Activated naive CD4-positive, alpha-beta T cell treated with anti-CD3 and anti-CD28 coated beads, Interleukin-2, amount 50 U/mL, for 16 hours (primary cell): ENCODE measurements at places on chromosomes 3 and 15.

DNA sequence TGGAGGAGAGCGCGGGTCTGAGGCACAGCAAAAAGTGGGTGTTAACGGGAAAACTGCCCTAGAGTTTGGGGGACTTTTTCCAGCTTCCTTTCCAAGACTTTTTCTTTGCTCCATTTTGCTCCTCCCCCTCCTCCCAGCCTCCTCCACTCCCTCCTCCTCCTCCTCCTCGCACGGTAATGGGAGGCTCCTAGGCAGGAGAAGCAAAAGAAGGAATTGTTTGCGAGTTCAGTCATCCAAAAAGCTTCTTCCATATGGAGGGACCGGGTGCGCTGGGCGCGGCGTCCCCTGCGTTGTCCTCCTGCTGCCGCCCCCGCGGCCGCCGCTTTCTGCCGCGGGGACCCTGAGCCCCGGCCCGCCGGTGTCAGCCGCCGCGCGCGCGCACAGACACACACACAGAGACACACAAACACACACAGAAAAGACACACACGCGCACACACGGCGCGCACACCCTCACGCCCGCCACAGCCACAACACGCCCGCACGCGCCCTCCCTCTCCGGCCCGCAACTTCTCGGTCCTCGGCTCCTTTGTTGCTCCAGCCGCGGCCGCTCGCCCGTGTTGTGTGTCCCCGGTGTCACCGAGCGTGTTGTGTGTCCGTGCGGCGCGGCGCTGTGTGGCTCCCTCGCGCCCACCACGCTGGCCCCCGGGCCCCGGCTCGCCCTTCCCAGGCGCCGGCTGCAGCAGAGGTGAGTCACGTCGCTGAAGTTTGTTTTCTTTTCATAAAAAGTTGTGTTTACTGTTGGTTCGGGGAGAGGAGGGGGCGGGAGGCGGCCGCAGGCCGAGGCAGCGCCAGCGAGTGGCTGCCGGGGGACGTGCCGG lies at the start of gene BOC:
Gene BOC (plus strand): TSS at position 228 of the 820 bp plus-strand sequence. CDS start 38,246 bp downstream, outside the sequence.
- DNase-seq = no peak

GRCh38 chr3:72434296-72434695 lies 413.9 kb downstream of the SHQ1 start:
- no peak for DNase-seq

DNA sequence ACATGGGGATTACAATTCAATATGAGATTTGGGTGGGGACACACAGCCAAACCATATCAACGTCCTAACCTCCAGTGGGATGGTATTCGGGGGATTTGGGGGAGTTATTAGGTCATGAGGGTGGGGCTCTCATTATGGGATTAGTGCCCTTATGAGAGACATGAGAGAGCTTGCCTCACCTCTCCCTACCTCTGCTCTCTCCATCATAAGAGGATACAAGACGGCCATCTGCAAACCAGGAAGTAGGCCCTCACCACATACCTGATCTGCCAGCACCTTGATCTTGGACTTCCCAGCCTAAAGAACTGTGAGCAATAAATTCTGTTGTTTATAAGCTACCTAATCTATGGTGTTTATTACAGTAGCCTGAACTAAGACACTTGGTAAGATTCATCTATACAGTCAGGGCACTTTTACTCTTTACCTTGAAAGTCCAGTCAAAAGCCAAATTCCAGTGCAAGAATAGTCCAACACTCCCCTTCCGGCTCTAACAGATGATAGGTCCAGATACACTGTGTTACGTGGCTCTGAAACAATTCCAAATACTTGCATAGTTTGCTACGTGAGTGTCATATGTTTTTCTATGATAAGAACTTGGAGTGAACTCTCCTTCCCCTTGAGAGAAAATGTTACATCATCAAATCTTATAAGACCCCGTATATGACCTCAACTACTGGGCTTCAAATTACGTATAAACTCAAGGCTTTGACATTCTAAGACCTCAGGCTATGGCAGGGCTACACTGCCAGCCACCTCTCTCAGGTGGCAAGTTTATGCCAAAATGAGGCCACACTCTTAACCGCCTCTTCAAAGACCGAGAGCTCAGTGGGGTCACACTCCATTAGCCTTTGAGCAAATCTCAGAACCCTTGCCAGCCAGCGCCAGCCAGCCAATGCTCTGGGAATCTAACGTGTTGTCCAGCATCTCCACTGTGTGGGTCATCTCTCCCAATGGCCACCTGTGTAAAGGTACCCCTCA lies 129.9 kb downstream of the XXYLT1 start:
- no peak for DNase-seq

DNA sequence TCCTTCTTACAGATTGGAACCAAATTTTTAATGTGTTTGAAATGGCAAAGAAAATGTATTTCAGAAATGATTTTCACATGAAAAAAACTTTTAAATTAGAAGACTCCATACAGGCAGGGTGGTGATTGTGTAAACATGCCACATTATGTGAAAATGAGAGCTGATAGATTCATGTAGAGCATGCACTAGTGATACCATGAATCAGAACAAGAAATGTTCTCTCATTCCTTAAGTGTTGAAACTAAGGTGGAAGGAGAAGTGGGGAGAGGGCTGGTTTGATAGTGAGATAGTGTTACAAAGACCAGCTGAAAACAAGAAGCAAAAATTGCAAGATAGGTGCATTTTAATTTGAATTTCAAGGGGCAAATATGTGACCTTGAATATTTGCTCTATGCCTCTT lies 100.3 kb downstream of the CCNL1 start:
- DNase-seq = no peak

DNA sequence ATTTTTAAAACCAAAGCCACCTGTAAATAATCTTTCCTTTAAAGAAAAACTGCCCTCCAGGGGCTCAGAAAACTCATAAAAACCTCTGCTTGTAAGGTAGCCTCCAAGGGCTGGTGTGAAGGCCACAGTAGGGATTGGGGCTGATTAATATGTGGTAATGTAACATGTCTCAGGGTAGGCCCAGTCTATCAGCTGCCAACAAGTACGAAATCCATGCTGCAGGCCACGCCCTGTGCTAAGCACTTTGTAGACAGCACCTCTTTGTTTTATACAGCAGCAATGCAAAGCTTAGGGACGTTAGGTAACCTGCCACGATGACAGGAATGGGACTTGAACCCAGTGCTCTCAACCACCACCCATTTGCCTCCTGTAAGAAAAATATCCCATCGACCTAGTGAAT lies 65.6 kb upstream of the PRICKLE2 start:
- DNase-seq = no peak

GRCh38 chr3:124759666-124760401 lies 29.6 kb downstream of the UMPS start:
- DNase-seq = no peak

DNA sequence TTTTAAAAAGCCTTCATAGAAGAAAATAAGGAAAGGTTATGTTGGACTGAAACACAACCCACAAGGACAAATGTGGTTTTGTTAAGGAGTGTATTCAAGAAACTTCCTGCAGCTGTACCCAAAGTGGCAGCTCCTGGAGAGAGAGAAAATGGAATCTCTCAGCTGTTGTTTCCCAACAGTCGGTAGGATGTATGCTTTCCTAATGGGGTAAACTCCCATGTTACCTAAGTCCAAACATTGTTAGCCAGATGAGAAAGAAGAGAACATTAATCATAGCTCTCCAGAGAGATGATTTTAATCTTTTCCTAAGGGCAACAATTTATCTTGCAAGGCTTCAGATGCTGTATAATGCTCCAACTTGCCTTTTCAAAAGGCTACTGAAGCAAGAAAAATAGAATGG lies 22.6 kb upstream of the TEX9 start:
- no peak for DNase-seq

- DNase-seq = no peak
Observed at GRCh38 chr3:183800243-183800863, 25.0 kb downstream of the MAP6D1 start.

DNA sequence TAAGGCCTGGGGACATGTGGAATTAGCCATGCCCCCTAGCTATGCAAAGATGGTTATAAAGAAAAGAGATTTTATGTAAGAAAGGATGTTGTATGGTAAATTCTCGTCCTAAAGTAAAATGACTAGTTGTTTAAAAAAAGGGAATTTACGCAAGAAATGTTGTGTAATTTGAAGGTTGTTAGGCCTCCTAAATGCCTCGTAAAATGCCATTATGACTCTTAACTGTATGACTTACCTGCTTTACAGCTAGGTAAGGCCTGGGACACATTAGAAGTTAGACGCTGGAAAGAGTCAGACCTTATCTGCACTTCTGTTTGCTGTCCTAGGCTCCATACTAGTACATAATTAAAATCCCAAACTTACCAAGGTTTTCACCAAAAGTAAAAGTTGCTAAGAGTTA lies 17.5 kb upstream of the HHATL start:
- DNase-seq = no peak
